ENCODE measurements at places on chromosomes 5 and 9.
A peak's percentile ranks its signal among the peaks of the same experiment; 100 is the strongest.

GRCh38 chr5:10941900-10942299 lies 180.9 kb upstream of the DAP start:
- no peak for DNase-seq

DNA sequence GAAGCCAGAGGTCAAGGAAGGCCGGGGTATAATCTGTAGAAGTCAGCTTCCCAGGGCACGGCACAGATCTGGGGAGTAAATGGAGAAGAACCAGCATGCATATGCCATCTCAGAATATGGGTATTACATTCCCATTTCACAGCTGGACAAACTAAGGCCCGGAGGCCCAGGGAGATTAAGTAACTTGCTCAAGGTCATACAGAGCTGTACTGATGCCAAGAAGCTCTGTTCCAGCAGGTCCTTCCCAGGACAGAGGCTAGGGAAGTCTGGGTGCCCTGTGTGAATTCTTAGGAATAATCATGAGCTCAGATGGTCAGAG lies 19.2 kb downstream of the COL27A1 start:
- peak; percentile 2 for DNase-seq

DNA sequence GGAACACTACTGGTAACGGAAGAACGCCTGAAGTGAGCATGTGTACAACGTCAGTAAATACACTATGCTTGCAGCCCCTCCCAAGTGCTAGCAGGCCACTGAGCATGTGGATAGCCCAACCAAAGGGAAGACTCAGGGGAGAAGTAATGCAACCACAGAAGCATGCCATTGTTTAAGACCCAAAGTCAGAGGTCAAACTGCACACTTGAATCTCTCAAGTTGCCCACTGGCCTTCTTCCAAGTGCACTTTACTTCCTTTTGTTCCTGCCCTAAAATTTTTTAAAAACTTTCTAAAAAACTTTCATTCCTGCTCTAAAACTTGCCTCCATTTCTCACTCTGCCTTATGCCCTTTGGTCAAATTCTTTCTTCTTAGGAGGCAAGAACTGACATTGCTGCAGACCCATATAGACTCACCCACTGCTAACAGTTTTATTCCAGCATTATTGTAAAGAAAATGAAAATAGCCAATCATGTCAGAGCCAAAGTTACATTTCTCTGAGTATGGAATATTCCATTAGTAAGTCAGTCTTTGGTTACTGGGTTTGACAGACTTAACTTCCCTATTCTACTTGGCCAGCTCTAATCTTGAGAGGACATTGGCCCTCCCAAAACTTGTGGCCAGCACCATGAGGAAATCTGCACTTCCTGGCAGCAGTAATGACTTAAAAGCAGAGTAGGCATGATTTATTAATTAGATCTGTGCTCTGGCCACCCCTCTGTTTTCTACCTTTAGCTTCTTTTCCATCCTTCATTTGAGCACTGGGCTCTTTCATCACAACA lies 76.9 kb downstream of the TSSK1B start:
- no peak for DNase-seq

DNA sequence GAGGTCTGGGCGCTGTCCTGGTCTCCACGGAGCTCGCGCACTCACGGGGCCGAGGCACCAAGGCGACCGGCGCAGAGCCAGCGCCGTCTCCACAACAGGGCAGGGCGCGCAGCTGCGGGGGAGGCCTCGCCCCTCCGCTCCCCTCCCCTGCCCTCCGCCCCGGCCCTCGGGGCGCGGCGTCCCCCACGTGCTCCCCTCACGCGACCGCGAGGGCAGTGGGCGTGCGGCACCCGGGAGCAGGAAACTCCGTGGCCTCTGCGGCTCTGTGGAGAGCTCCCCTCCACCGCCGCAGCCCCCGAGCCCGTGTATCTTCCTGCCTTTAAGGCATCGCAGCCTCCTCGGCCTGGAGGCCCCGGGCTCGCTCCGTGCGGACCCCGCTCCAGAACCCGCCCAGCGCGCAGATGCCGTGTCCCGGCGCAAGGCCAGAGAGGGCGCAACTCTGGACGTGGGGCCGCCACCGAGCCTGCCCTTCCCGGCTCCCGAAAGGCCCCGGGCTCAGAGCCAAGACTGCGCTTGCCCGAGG lies 708 bp upstream of the TUBB4B start:
- peak; percentile 86 for DNase-seq

GRCh38 chr5:6732634-6733410 lies 19.6 kb downstream of the TENT4A start:
- DNase-seq, result no peak

Data from kidney (tissue), 22 donors.